Esophagus mucosa (tissue), 1 donor: ENCODE measurements at places on chromosomes 1 and 21. TPM values are rescaled to one million over a fixed set of nuclear protein-coding genes. Genes with fewer than 3 reads are reported as not detected.

GRCh38 chr1:151060007-151060656 is at the start of gene MLLT11:
Gene MLLT11, plus strand, starts transcription at chr1:151060397. Its CDS starts 6,828 bp downstream, at chr1:151067225.
- no peak for ATAC-seq

GRCh38 chr1:23792151-23792945 is 1.4 kb downstream of the LYPLA2 start:
- ATAC-seq, result no peak

- ATAC-seq, result no peak
These were observed 46.3 kb downstream of the ITPKB start for GRCh38 chr1:226692823-226693222.

DNA sequence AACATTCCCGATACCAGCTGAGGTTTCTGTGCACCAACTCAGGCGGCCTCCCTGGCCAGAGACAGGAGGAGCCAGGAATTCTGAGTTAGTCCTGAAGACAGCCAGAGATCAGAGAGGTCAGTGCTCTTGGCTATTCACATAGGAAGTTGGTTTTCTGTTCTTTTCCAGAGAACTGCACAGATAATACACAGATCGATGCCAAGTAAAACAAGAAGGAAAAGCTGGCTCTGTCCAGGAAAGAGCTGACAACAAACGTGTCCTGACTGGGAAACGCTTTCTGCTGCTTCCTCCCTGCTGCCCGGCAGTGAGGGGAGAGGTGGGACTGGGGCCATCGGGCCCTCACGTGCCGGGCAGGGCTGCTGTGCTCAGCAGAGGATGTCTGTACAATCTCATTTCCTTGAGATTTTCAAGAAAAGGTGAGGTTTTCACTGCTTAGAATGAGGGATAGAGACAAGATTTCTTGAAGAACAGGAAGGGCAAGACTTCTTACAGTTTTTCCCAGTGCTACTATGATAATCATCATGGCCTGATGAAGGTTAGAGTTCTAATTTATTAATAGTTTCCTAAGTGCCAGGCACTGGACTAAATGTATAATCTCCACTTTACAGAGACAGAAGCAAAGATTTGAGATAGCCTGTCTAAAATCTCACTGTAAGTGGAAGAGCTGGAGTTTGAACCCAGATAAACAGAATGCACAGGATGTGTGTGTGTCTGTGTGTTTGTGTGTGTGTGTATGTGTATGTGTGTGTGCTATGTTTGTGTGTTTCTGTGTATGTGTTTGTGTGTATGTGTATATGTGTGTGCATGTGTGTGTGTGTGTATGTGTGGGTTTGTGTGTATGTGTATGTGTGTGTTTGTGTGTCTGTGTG is 211.0 kb upstream of the RAB4A start:
- peak; percentile 67 for ATAC-seq

MANEAL gene
- total RNA-seq, result 3.1 TPM

LCE1D gene
- total RNA-seq, result not detected

MEAF6 gene
- 32.7 TPM for total RNA-seq

HLX gene
- 0.48 TPM for total RNA-seq

CD164L2 gene
- 12.2 TPM for total RNA-seq

AMY1A gene
- not detected for total RNA-seq

LHX8 gene
- total RNA-seq, result not detected
